NCI-H774 (cell line): ENCODE measurements at places on chromosomes 12 and 14.

DNA sequence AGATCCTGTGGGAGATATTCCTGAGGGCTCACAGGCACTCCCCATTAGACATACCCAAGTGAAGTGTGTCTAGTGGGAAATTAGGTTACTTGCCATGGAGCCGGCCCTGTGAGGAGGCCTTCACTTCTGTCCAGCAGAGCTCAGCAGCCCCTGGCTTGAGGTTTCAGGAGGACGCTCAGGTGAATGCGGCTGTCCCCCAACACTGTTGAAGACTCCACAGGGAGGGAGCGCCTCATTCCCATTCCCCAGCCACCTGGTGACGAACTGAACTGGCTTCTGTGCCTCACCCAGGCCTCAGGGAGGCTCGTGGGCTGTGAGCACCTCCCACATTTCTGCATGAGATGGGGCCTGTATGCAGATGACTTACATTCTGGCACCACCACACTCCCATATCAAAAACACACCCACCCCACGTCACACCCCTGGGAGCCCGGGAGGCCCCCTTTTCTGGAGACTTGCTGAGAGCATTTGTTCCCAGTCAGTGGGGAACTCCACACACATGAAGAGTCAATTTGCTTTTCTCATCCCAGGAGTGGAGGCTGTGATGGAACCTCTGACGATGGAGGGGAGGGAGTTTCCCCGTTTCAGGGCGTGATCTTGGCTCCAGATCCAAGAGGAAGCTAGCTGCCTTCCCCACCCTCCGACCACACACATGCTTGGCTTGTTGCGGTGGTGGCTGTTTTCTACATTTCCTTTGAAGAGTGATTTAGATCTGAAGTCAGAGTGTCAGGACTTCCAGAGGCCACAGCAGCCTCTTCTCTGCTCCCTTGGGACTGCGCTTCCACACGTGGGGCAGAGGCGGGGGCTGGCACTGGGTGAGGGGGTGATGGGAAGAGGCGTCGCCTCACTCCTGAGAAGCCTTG lies 120.7 kb downstream of the ADGRD1 start:
- DNase-seq = no peak

DNA sequence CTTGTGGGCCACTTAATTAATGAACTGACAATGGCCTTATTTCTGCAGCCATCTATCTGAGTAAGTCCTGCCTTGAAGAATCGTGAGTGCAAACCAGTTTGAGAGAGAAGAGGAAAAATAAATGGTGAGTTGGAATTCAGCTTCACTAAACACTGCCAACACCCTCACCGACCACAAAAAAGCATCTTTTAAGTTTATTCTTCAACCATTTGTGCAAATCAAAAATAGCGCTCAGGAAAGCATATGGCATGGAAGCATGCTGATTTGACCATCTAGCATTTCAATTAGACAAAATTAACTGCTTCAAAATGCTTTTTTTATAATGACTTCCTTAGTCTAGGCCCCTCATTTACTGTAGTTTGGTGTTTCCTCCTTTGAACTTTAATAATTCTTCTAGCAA lies 294.0 kb downstream of the PPFIA2 start:
- DNase-seq = no peak

DNA sequence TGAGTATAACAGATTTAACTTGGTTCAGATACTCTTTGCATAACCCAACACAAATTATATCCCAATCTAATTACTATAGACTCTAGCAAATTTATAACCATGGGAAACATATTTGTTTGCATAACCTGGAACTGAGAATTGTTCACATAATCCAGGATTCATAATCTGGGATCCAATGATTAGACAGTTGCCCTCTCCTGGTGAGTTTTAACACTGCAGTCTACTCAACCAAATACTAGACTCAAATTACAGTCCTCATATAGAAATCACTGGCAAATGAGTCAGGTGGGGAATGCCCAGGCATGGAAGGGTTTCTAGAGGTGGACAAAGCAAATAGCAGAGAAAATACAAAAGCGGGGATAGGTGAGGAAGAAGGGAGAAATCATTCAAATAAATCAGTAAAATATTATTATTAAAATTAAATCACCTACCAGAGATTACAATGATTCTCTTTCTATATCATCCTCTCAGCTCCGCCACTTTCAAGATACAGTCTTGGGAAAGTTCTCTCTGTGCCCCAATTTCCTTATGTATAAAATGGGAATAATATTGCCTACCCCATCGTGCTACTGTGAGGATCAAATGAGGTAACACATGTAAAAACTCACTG lies 9.4 kb downstream of the GCH1 start:
- DNase-seq = no peak

- DNase-seq = no peak
These were observed 1.9 kb downstream of the FZD10 start for GRCh38 chr12:130164216-130164542.

DNA sequence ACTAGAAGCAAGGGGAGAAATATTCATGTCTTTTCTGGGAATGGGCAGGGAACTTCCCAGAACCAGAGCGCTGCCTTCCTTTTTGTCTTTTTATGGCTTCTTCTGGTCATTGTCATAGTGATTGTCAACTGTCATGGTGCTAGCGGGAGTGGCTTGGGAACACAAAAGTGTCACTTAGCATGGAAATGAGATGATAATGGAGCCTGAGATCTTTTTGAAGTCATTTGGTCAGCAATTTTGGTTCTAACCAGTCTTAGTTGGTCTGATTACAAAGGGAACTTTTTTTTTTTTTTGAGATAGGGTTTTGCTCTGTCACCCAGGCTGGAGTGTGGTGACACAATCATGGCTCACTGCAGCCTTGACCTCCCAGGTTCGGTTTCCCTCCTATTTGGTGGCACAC lies 62.7 kb upstream of the RPH3A start:
- no peak for DNase-seq

DNA sequence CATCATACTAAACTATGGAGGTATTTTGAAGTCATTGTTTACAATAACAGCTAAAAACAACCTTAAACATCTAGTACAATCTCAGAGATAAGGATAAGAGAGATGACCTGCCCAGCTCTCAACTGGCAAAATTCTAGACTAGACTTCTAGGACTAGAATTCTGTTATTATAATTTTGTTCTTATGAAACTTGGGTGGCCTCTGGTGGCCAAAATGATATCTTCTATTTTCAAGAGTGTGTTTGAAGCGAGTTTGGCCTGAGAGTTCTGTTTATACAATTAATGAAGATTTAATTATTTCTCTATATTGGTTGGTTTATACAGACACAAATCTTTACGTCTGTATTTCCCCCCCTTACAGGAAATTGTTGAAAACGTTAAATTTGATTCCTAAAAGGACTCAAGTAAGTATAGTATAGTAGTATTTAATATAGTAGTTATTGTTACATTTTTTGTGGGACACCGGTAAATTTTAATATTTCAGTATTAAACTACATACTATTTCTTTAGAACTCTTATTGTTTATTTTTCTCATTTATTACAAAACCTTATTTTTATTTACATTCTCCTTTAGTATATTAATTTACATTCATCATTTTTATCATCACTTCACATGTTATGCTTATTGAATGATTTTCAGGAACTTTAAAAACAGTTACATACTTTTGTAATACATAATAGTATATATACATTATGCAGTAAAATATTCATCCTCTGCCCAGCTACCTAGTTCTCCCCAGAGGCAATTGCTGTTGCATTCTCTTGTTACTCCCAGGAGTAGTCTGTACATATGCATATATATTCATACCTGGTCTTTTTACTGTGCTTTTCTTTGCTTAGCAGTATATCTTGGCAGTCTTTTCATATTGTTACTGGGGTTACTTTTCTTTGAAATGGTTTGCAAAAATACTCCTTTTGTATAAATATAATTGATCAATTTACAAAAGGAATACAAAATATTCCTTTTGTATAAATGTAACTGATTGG lies 6.6 kb downstream of the PPHLN1 start:
- no peak for DNase-seq

GRCh38 chr14:40576880-40577478 lies 1029.7 kb upstream of the LRFN5 start:
- DNase-seq = no peak

- DNase-seq = peak; percentile 5
These were observed 19.9 kb downstream of the HRK start for GRCh38 chr12:116861320-116861719.

GRCh38 chr14:35534873-35535482 lies 1.0 kb downstream of the INSM2 start:
- no peak for DNase-seq

DNA sequence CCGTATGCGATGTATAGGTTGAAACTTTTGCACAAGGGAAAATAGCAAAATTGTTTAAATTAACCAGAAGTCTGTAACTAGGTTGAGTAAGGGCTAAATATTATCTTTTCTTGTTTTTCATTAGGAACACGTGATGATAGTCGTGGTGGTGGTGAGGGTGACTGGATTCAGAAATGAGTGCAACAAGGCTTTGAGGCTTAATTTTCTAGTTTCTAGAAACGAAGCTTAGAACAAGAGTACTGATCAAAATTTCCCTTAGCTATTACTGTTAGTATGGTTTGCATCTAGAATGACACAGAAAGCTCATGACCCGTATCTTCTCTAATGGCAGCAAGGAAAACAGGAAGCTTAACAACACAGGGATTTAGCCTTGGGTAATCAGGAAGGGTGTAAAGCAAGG lies 7.0 kb downstream of the SLIRP start:
- DNase-seq = no peak

- DNase-seq = peak; percentile 7
These were observed 40.5 kb downstream of the SLC2A14 start for GRCh38 chr12:7832059-7832696.

- DNase-seq = peak; percentile 24
These were observed 15.0 kb downstream of the MDM1 start for GRCh38 chr12:68317047-68317667.

- no peak for DNase-seq
These were observed 9.8 kb downstream of the FAM222A start for GRCh38 chr12:109723311-109723881.

- no peak for DNase-seq
These were observed 2.2 kb downstream of the SPRYD3 start for GRCh38 chr12:53077030-53077429.

GRCh38 chr12:112961074-112961473 lies 17.2 kb upstream of the OAS2 start:
- no peak for DNase-seq

- no peak for DNase-seq
These were observed 7.5 kb downstream of the NID2 start for GRCh38 chr14:52061390-52061789.

DNA sequence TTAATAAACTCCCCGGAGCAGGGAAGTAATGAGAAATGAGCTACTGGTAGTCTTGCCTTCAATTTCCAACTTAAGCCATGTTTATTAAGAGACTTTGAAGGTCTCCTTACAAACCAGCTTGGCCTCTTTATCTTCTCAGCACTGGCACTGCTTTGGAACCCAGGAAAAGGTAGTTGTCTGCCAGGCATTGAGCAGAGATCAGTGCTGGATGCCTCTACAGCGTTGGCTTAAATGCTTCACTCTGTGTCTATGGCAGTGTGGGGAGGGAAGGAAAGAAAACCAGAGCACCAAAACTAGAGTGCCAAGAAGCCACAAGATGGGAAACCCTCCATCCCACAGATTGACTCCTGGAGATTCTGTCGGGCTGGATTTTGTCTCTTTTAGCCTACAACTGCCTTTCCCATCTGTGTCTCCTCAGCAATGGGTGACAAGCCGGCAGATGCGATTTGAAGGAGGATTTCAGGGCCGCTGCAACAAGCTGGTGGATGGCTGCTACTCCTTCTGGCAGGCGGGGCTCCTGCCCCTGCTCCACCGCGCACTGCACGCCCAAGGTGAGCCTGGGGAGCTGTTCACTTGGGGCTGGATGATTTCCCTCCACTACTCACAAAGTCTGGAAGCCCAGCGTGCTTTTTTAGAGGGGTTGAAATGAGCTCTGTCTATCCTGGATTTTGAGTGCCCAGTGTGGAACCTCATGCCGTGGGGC lies 57.3 kb downstream of the FNTB start:
- no peak for DNase-seq

- DNase-seq = no peak
These were observed at the start of gene ACACB for GRCh38 chr12:109115758-109116610. Gene ACACB, plus strand, starts transcription at chr12:109116587. Its CDS starts 22,819 bp downstream, at chr12:109139406.

DNA sequence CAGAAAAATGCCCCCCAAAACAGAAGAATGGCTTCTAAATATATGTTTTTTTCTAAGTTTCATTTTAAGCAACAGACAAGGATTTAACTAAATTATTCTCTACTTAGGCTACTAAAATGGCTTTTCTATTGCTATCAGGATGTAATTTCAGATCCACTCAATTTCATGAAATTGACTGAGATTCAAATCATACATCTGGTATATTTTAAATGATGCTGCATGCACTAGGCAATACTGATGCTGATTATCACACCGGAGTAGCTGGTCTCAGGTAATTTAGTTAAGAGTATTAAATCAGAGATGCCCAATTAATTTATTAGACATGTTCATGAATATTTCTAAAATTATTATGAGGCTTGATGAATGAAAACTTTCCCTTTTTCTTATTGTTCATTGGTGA lies 151.7 kb downstream of the APAF1 start:
- DNase-seq = no peak

GRCh38 chr14:70898111-70898745 lies 9.0 kb upstream of the PCNX1 start:
- DNase-seq = no peak

- no peak for DNase-seq
These were observed 9.2 kb upstream of the COX6A1 start for GRCh38 chr12:120428597-120429229.

GRCh38 chr14:100524933-100525243 lies 62.3 kb downstream of the BEGAIN start:
- DNase-seq = no peak

- DNase-seq = no peak
These were observed 13.2 kb downstream of the PXN start for GRCh38 chr12:120252071-120252906.

DNA sequence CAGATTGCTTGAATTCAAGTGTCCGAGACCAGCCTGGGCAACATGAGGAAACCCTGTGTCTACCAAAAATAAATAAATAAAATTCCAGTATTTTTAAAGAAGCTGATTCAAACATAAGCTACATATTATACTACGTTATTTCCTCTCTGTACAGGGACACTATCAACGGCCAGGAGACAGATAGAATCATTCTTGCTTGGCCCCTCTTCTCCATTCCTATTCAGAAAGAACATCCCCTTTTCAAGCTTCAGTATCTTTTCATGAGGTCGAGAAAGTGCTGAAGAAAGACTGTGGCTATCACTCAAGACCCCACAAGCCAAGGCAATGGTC lies 314 bp upstream of the DHRS7 start:
- DNase-seq = no peak

GRCh38 chr14:53509276-53510244 lies 356.4 kb upstream of the DDHD1 start:
- no peak for DNase-seq

DNA sequence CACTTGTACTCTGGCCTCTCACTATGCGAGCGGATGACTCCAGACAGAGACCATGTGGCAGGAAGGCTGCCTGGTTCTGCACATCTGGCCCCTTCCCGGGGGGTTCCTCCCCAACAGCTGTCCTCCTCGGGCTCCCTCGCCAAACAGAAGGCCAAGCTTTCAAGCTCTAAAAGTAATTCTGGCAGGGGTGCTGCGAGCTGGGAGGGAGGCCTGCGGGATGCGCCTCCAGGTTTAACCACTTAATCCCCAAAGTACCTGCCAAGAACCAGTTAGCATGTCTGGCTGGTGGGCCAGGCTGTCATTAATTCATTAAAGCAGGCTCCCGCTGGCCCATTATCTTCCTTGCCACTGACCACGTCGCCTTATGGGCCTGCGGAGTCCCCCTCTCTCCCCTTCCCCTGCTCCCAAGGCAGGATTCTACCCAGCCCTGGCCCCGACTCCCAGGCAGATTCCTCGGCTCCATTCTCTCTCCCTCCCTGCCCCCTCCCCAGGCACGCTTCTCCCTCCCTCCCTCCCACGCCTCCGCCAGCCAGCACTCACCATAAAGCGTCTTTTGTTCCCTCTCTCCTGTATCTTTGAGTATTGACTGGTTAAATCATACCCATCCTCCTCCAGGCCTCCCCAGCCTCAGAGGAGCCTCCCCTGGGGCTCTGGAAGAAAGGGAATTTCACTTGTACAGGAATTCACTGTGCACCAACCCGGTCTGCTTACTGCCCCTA lies 4.9 kb downstream of the HRK start:
- DNase-seq = no peak
